Activated T-cell treated with anti-CD3 and anti-CD28 coated beads for 24 hours (primary cell): ENCODE measurements at places on chromosomes 7 and 10.

DNA sequence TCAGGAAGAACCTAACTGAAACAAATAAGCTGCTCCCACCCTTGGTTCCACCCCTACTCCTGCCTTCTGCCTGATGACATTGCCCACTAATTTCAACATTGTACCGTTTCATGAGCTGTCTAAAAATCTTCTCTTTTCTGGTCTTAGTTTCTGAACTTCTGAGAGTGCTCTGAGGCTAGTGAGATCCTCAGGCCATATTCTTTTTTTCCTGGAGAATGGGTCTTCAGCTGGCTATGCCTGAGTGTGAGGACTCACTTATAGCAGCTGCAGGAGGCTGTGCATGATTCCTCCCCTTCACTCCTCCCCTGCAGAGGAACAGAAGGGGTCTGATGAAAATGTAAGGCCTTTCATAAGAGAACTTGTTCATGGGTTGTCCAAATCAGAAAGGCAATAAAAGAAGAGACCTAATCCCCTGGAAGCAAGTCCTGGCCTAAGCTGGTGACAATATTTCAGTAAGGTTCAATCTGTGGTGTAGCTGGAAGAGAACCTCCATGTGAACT, 11.1 kb downstream of the HOXA4 start:
- DNase-seq: no peak

- no peak for DNase-seq
Measured at GRCh38 chr10:126114884-126115555, 218.7 kb downstream of the FANK1 start.

GRCh38 chr7:159143780-159144757, 598 bp downstream of the VIPR2 start:
- DNase-seq: peak; percentile 7

DNA sequence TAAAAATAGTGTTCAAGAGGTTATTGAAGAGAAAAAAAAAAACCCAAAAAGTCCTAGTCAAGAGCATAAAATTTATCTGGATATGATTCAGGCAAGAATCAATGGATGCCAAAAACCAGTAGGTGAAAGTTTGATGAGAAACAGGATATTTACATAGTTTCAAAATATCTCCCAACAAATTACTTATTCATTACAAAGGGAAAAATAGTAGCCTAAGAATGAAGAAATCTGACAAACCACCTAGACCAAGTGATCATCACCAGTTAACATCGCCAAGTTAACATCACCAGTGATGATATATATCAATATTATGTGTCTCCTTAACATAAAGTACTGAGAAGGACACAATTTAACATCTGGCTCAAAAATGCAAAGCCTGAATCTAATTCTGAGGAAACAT, 85.2 kb downstream of the RNLS start:
- DNase-seq: no peak

- DNase-seq: no peak
Measured at GRCh38 chr7:131949659-131950058, 393.2 kb upstream of the PODXL start.

GRCh38 chr10:68249297-68249696, 17.4 kb upstream of the ATOH7 start:
- DNase-seq: no peak

- DNase-seq: no peak
Measured at GRCh38 chr10:93220296-93221170, 146.8 kb downstream of the CYP26A1 start.

GRCh38 chr10:103278862-103279298, 1.9 kb downstream of the INA start:
- DNase-seq: no peak

GRCh38 chr7:111357691-111358090, 204.6 kb downstream of the IMMP2L start:
- no peak for DNase-seq

- DNase-seq: no peak
Measured at GRCh38 chr10:58631715-58632114, 119.0 kb downstream of the BICC1 start.

- DNase-seq: no peak
Measured at GRCh38 chr10:80421707-80422536, 13.6 kb downstream of the PRXL2A start.

- no peak for DNase-seq
Measured at GRCh38 chr10:61761825-61762217, 99.1 kb downstream of the CABCOCO1 start.

DNA sequence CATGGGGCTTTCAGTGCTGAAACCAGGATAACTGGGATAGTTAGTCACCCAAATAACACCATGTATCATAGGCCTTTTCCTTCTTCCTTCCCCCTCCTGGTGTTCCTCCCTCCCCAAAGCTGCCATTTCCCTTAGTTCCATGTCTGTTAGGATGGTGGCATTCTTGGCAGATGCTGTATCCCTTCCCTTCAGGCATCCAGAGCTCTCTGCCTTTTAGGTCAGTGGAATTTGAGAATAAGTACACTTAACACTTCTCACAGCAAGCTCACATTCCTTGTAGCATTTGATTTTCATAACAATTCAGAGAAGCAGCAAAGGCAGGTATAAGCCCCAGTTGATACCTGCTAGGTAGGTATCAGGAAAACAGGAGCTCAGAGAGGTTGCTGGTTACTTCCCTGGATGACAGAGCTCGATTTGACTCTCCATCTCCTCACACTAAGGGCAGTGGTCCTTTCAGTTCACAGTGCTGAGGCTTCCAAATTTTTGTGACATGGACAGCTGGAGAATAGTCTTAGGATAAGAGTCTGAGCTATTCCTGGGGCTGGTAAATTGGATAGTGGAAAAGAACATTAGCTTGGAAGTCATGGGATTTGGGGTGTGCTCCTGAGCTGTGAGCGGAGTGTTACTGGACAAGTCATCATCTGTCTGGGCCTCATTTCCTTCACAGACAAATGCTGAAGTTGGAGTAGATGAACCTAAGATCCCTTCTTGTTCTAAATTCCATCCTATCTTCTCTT, 108.7 kb upstream of the RHOBTB1 start:
- no peak for DNase-seq

- DNase-seq: no peak
Measured at GRCh38 chr7:66731986-66732385, 8.5 kb upstream of the RABGEF1 start.

DNA sequence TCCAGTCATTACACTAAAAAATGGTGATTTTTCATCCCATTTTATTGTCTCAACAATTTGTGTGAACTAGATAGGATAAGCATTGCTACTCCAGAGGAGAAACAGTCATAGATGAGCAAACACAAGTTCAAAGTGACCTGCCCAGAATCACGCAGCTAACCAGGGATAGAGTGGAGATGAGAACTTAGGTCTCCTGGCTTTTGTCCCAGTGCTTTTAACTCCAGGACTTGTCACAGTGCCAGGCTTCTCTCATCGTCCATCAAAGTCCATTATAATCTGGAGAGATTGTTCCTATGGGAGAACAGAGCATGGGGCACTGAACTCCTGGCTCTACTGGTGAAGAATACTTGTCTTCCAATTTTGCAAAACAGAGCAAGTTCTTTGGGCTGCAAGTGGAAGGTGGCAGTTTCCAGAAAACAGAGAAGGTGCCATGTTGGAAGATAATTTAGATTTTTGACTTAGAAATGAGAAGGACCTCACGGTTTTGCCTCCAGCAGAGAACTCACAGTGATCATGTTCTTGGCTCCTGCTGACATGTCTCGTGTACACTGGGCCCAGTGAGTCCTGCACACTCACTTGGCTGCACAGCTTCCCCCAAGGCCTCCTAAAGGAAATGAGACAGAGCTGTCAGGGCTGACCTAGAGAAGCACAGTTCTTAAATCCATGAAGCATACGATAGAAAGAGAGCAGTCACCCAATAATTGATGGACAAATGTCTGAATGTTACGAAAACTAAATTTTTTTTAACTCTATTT, 322.9 kb upstream of the NRP1 start:
- DNase-seq: no peak

DNA sequence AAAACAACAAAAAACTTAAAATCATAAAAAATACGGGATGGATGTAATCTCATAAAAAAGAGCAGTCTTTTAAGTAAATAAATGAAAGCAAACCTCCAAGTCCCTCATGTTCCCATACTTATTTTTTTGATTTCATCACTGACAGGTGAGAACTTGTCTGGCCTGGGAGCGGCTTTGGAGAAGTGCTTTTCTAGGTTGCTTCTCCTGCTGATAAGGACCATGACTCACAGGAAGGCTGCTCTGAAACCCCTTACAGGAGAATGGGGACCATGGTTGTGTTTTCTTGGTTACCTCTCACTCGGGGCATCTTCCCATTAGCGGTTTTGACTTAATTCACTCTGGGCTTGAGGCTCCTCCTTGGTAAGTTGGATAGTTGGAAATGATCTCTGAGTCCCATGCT, 237.4 kb downstream of the CAMK1D start:
- DNase-seq: no peak

- DNase-seq: no peak
Measured at GRCh38 chr7:105876964-105877601, 684 bp upstream of the ATXN7L1 start.

DNA sequence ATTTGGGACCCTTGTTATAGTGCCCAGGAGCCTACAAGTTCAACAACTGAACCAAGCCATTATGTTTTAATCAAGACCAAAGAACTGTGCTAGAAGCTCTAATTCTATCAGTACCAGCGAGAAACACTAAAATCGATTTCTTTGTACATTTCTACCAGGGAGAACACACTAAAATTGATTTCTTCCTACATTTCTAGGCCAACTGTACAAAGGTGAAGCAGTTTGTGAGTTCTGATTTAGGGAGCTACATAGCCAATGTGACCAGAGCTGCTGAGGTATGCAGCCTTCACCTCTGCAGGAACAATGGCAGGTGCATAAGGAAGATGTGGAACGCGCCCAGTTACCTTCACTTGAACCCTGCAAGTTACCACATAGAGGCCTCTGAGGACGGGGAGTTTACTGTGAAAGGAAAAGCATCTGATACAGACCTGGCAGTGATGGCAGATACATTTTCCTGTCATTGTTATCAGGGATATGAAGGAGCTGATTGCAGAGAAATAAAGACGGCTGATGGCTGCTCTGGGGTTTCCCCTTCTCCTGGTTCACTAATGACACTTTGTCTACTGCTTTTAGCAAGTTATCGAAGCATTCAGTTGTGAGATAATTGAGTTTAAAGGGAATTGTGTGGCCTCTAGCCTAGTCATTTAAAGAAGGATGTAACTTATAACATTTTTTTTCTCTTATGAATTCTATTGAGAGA, 31.7 kb downstream of the HYAL4 start:
- no peak for DNase-seq

GRCh38 chr7:142522735-142523134, 226.5 kb upstream of the PRSS1 start:
- no peak for DNase-seq

GRCh38 chr7:70072220-70072619, 473.9 kb downstream of the AUTS2 start:
- no peak for DNase-seq

DNA sequence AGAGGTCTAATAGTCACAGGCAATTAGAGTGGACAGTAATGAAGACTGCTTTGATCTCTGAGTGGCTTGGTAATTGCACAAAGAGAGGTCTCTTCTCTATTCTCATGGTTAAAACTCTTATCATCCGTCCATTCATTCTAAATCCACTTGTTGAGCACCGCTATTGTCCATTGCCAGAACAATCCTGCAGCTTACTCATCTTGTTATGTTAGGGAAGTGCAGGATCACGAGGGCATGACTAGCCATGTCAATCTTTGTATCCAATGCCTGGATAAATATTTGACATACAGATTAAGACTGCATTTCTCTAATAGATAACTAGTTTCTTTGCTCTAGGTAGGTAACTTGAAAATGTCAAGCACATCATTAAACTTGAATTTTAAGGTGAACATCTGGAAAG, 14.9 kb downstream of the SFTPD start:
- DNase-seq: no peak

- DNase-seq: no peak
Measured at GRCh38 chr10:51602326-51602725, 97.1 kb downstream of the CSTF2T start.

GRCh38 chr7:47938574-47939165, 9.6 kb downstream of the PKD1L1 start:
- no peak for DNase-seq

- no peak for DNase-seq
Measured at GRCh38 chr7:81676813-81677212, 93.0 kb downstream of the HGF start.

DNA sequence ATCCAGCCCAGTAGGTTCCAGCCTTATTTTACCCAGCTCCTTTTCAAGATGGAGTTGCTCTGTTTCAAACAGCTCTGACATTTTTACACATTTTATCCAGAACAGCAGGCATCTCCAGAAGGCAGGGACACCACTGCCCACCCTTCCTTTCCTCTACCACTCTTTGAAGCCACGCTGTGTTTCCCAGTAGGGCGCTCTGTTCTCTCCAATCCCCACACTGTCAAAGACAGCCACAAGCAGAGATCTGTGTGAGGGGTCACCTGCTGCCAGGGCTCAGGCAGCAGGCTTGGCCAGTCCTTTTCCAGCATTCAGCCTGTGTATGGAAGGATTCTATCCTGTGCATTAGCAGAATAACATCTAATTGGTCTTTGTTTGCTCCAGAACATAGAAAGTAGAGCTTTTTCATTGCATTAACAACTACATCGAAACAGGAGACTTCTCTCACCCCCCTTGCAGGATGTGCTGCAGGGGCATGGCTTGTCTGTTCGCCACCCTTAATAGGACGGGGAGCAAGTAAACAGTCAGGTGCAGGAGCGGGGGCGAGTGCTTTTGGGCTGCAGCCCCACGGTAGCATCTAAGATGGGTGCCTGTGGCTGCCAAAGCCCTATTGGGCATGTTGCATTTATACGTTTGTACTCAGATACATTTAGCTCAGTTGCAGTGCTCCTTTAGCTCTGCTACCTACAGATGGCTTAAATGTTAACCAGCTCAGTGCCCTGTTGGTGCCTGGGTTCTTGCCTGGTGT, 326.1 kb downstream of the GALNT17 start:
- no peak for DNase-seq

DNA sequence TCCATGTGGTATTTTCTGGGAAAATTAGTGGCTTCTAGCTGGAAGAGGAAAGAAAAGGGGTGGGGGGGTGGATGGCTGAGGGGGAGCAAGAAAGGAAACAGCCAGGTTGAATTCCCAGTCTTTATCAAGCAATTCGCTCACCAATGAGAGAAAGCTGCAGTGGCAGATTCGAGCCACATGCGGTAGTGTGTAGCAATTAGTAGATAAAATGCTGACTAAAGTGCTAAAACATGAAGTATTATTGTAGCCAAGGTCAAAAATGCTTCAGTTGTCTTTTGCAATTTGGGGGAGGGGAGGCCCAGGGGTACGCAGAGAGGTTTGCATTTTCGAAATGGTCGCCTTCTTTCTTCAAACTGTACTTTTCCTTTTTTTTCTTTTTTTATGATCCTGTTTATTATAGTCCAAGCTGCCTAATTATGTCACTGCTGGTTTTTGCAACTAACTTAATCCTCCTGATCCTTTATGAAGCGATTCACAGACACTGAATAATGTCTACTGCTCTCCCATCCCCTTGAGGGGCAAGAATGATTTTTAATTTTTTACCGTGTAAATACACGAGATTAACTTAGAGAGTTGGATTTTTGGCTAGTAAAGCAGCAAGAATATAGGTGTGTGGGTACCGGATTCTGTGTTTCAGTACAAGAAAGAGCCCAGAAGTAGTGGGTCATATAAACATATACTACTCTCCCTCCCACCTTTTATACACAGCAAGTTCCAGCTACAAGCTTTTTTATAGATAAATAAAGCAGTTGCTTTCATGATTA, 3.6 kb upstream of the ARID5B start:
- no peak for DNase-seq
